Hypothalamus (tissue), 51 donors: ENCODE measurements at places on chromosomes 5 and 9.
A peak's percentile ranks its signal among the peaks of the same experiment; 100 is the strongest.

GRCh38 chr5:74761241-74761640, 5.7 kb downstream of the GFM2 start:
- no peak for DNase-seq

DNA sequence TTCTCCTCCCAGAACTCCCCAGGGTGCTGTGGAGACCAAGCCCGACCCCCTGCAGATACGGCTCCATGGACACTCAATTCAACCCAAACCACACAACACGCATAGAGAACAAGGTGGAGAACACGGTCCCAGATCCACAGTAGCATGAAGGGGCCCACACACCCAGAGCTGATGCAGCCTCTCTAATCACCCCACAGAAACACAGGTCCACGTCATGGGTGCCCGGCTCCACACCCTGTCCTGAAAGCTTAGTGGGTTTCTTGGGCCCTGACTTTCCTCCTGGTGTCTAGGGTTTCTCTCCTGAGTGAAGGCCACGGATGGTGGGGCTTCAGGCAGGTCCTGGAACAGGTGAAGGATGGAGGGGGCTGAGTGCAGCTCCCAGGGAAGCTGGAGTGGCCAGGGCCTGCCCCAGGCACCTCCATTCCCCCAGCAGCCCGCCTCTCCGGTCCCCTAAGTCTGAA, 1.5 kb upstream of the SLC23A1 start:
- no peak for DNase-seq

DNA sequence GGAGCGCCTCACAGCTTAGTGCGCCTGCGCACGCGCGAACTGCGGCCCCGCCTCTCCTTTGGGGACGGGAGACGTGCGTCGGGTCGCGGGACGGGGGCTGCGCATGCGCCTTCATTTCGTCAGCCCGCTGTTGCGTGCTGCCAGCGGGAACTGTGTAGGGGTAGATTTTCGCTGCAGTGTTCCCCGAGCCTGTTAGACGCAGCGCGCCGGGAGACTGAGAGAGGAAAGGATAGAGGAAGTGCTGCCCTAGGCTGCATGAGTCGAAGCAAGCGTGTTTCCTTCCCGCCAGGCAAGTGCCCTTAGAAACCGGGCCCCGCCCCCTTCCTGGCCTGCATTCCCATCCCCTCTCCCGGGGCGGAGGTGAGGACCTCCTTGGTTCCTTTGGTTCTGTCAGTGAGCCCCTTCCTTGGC, 12.3 kb downstream of the ITGA1 start:
- peak; percentile 88 for DNase-seq

- no peak for DNase-seq
Observed at GRCh38 chr5:111367115-111367514, 142.9 kb downstream of the CAMK4 start.

DNA sequence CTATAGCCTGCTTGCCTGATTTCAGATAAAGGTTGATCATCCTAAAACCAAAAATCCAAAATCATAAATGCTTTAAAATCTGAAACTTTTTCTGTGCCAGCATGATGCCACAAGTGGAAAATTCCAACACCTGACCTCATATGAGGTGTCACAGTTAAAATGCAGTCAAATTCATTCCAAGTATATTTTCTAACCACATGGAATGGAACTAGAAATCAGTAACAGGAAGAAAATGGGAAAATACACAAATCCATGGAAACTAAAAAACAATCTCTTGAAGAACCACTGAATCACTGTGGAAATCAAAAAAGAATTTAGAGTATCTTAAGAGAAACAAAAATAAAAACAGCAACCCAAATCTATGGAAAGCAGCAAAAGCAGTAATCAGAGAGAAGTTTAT, 297.5 kb upstream of the COX7C start:
- DNase-seq, result no peak

DNA sequence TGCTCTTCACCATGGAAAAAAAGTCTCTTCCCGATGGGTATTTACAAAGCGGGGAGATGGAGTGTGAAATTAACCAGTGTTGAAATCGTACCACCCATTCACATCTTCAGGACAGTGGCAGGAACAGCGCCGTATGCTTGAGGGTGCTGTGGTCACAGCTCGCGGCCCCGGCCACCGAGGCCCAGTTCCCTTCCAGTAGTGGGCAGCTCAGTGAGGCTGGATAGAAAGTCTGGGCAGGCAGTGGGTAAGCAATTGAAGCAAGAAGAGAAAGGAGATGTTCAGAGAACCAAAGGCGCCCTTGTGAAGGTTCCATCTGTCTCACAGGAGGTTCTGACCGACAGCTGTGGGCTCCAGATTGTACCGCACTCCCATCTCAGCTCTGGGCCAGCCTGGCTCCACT, 59.1 kb downstream of the SECISBP2 start:
- DNase-seq, result no peak

DNA sequence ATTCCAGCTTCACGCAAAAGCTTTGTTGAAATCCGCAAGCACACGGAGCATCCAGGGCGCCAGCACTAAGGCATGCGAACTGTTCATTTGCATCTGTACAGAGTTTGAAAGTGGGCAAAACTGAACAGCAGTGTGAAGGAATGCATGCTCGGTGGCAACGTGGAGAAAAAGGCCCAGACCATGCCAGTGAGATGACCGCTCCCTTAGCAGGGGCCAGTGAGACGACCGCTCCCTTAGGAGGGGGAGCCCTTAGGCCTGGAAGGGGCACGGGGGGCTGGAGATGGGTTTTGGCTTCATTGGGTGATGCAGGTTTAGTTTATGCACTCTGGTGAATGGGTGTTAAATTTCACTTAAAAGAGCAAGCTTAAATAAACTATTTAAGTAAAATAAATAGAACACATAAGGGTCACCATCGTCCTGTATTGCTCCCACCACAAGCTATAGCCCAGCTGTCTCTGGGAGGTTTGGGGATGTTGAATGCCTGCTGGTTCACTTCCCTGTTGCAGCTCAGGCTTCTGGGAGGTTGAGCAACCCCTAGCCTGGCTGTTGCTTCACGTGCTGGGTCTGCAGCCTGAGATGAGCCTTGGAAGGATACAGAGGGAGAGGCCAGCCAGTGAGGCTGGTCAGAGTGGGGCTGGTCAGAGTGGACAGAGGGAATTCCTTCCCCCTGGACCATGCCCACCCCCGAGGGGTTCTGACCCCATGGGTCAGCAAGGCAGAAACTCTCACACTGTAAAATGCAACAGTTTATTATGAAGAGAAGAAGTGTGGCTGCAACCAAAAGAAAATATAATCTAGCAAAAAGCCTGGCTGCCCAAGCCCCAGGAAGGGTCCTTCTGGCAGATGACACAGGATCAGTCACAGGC, 4.6 kb upstream of the FCN1 start:
- peak; percentile 7 for DNase-seq

- DNase-seq, result no peak
Observed at GRCh38 chr9:21804791-21805190, 2.4 kb downstream of the MTAP start.

DNA sequence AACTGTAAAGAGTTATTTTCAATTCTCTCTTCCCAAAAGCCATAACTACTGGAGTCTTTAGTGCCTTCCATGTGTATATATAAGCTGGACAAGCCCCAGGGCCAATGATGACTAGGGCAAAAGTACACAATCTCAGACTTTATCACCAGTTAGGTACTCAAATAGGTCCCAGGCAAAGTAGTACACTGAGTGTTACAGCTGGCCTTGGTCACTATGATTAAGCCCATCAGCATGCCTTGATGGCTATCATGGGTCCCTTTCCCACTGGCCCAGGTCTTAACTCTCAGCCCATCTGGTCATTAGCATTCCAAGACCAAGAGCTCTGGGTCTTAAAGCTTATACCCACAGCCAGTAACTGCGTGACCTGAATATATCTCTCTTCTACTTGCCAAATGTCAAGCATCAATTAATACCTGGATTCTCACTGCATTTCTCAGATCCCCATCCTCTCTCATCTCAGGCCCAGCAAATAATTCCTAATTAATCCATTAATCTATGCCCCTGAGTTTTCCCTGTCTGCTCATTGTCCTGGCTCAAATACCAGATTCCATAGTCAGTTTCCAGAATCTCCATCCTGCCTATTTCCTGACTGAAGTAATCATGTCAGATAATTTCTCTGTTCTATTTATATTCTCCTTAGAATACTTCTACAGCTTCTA, 62.3 kb downstream of the NR6A1 start:
- no peak for DNase-seq

- DNase-seq, result no peak
Observed at GRCh38 chr9:125887172-125887571, 140.0 kb downstream of the PBX3 start.

GRCh38 chr5:135373736-135374515, 25.1 kb downstream of the MACROH2A1 start:
- DNase-seq, result no peak

DNA sequence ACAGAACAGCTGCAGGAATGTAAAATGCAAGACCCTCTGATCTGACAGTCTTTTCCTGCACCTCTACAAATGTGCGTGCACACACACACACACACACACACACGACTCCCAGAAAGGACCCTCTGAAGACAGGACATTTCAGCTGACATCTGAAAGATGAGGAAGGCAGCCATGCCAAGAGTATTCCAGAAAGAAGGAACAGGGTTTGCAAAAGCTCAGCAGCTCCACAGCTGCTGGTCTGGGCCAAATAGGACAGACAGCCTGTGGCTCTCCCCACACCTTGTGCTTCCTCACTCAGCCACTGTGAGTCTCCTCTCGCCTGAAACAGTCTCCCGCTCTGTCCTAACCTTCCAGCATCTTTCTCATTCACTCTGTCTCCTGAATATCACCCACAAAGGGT, 189.0 kb downstream of the PALM2AKAP2 start:
- DNase-seq, result no peak

- no peak for DNase-seq
Observed at GRCh38 chr9:90114641-90115425, 510.0 kb downstream of the GADD45G start.

DNA sequence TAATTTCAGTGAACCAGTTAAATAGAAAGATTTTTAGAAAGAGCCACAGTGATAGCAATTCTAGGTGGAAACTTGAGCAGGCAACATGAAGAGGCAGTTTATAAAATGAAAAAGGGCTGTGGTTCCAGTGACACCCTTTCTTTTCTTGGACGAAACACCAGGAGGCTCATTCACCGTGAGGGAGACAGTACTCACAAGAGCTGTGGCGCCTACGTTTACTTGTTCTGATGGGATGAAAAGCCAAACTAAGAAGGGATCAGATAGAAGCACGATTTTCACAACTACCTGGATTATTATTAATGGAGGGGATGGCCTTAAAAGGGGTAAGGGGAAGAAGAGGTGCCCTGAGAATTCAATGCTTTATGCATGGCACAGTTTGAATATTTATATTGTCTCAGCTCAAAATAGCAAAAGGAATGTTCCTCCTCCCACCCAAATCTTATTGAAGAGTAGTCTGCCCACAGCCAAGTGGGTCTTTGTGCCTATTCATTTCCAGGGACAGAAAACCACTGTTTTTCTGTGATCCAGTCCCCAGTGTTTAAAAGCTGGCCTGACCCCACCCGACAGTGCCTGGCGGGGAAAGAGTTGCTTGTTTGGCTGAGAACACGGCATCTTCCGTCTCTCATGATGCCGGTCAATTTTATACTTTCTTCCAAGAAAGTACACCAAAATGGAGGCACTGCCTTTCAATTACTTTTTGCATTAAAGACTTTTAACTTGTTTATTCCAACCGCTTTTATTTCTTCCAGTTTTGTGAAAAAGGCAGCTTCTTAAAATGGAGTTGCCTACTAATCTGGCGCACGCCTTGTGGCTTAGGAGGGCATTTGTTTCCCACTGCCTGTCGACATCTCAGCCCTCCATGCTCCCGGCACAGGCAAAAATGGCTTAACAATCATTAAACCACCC, 51.9 kb downstream of the HABP4 start:
- no peak for DNase-seq

DNA sequence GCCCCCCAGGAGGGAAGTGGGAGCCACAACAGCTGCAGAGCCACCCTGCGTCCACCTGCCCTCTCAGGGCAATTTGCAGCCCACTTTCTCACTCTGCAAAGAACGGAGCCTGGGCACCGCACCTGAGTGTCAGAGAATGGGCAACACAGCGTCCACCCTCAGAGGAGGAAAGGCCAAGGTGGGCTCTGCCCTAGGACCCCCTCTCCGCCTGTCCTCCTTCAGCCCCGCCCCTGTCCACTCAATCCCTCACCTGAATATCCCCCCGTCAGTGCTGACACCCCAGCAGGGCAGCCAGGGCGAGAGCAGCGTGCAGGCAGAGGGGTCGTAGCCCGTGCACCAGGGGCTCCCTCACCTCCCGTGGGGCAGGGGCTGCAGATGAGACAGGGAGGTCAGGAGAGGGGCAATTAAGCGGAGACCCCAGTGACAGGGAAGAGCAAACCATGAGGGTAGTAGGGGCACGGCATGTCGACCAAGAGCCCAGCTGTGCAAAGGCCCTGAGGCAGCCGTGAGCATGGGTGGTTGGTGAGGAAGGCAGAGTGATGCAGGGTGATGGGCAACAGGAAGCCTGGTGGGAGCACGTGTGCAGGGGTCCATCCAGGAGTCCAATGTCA, 140.3 kb downstream of the OLFM1 start:
- no peak for DNase-seq

- DNase-seq, result no peak
Observed at GRCh38 chr5:76855961-76856360, 6.1 kb downstream of the S100Z start.
